ENCODE measurements at places on chromosomes 6 and 20.

DNA sequence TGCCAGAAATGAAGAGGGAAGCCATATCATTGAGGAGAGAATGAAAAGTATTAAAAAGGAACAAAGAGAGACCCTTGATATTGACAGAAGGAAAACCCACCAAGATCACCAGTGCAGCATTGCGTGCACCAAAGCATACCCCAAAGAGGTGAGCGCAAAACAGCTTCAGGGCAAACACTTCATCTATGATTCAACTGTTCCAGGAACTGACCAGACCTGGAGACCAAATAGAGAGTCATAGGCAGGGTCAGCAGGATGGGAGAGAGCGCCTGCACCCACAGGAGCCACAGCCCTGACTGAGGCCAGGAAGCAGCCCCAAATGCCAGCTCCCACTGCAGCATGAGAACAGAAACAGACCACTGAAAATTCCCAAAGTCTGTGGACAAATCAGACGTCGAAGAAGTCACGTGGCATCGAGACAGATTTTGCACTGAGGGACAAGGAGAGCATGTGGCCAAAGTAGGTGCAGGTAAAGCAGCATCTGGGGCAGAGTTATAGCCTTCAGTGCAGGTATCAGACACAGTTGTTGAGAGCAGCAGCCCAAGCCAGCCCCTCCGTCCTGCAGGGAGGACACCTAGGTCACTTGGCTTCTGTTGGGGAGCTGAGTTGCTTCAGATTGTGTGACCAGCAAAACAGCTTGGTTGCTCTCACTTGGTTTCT is 29.3 kb downstream of the CHRNA4 start:
- no peak for DNase-seq

- DNase-seq = peak; percentile 84
These were observed 1.3 kb downstream of the C20orf144 start for GRCh38 chr20:33663161-33664084.

DNA sequence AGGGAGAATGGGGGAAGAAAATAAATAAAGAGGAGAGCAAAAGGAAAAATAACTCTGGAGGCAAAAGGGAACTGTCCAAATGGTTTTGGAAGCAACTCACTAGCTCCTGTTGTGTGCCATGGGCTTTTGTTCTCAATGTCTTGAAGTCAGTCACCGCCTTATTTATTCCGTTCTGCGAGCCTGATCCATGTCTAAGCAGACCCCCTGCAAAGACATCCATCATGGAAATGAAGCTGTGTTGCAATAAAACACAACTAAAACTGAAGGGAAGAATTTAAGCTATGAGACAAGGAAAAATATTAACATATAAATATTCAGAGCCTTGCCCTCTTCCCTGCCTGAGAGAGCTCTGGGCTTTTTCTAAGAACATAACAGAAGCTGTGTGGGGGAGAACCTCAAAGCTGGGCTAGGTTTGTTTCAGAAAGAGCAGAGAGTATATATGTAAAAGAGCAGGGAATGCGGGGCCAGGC is 373.2 kb upstream of the CNR1 start:
- DNase-seq = no peak

GRCh38 chr6:157144859-157145568 is 178.3 kb downstream of the TMEM242 start:
- no peak for DNase-seq

DNA sequence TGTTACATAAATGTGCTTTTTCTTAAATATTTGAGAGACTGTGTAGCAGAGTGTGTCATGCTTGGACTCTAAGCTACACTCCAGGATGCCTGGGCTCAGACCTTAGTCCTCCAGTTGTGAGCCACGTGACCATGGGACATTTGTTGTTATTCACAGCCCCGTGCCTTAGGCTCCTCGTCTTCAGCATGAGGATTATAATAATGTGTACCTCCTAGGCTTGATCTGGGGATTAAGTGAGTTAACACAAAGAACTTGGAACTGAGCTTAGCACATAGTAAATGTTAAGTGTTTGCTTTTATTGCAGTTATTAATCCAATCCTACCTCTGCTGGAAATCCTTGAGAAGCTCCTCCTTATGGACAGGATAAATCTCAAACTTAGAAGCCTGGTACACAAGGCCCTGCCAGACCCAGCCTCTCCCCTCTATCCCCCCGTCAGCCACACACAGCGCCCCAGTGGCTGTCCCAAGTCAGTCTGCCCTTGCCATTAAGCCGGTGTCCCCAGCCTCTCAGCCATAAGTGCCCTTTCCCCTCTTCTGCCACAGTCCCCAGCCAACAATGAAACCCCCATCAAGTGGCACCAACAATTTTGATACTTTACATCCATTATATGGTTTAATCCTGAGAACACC is 177.5 kb downstream of the TMEM242 start:
- no peak for DNase-seq

GRCh38 chr6:70566751-70567382 is at the start of gene SDHAF4:
Gene SDHAF4 (plus strand): TSS chr6:70566930. CDS start chr6:70566941, 11 bp downstream.
- DNase-seq = peak; percentile 71

DNA sequence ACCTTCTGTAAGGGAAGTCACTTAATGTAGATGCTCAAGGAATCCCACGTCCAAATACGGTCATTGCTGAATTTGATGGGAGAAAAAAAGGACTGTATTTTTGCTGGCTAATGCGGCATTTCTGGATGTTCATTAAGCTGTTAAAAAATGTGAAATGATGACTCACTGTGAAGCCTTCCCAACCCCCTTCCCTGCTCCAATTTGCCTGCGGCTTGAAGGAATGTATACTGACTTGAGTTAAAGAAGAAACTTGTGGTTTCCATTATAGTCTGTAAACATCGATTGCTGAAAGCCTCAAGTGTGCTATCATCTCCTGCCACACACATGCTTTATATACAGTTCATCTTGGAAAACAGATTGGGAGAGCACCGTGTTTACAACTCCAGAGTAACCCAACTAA is 249.1 kb upstream of the JAG1 start:
- DNase-seq = no peak

DNA sequence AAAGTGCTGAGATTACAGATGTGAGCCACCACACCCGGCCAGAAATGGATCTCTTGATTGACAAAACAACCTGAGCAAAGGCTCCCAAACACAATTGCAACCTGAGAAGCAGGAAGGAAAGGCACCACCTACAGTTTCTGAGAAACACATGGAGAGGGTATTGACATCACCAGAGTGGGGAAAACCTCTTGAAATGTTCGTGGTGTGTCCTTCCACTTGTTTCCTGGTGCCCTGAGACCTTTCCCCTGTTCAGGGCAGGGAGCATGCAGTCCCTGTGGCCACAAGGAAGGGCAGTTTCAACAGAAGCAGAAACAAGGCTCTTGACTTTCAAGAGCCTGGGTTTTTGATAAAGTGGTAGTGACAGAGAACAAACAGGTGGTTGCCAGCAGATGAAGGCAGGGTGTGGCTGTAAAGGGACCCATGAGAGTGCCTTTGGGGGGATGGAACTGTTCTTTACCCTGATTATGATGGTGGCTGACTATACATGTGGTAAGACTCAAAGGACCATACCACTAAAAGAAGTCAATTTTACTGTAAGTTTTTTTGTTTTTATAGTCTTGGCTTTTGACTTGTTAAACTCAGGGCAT is 3.2 kb upstream of the BPIFA1 start:
- DNase-seq = no peak

DNA sequence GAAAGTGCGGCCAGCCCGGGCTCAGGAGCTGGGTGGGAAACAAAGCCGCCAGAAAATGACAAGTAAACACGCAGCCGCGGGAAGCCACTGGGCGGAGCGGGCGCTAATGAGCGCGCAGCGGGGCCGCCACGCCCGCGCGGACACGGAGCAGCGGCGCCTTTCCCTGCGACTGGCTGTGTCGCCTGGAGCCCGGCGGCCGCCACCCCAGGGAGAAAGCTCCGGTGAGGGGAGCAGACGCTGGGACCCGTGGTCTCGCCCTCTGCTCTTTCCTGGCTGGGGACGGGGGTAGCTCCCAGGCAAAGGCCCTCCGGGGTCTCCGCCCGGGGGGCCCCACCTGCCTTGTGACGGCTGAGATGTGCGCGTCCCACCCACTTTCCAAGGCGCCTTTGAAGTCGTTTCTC is 54.9 kb downstream of the PRR18 start:
- no peak for DNase-seq

DNA sequence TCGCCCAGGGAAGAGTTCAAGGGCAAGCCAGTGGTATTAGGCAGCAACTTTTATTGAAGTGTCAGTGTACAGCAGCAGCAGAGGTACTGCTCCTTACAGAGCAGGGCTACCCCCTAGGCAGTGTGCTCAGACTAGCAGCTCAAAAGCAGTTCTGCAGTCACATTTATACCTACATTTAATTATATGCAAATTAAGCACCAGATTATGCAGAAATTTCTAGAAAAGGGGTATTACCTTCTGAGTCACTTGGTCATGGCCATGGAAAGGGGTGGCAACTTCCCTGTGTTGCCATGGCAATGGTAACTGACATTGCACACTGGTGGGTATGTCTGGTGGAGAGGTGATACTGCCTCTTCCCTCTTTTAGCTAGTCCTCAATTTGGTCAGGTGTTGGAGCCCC is 2.1 kb upstream of the ZKSCAN4 start:
- no peak for DNase-seq

GRCh38 chr6:111852725-111853124 is 20.5 kb downstream of the FYN start:
- no peak for DNase-seq

Data from NCI-H526 treated with DMSO at 0.1 percent for 48 hours (cell line).